ENCODE measurements at places on chromosomes 7 and 10.
A peak's percentile ranks its signal among the peaks of the same experiment; 100 is the strongest.

- peak; percentile 44 for DNase-seq
Observed at GRCh38 chr10:3785851-3786271, 852 bp upstream of the KLF6 start.

DNA sequence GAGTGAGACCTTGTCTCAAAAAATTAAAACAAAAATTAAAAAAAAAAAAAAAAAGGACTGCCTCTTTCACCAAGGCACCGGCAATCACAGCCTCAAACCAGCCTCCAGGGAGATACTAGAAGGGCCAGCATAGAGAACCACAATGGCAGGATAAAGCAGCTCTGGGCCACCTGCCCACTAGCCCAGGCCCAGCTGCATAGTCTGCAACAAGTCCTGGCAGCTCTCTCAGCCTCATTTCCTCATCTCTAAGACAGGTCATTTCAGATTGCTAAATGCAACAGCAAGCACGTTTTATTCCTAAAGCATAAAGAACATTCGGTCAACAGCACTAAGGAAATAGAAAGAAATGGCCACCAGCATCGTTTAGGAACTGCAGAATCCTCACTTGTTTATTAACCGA lies 28.8 kb downstream of the XPNPEP1 start:
- peak; percentile 4 for DNase-seq

GRCh38 chr7:17462131-17462631 lies 163.7 kb downstream of the AHR start:
- DNase-seq, result no peak

GRCh38 chr10:99316374-99316773 lies 12.8 kb upstream of the CNNM1 start:
- no peak for DNase-seq

DNA sequence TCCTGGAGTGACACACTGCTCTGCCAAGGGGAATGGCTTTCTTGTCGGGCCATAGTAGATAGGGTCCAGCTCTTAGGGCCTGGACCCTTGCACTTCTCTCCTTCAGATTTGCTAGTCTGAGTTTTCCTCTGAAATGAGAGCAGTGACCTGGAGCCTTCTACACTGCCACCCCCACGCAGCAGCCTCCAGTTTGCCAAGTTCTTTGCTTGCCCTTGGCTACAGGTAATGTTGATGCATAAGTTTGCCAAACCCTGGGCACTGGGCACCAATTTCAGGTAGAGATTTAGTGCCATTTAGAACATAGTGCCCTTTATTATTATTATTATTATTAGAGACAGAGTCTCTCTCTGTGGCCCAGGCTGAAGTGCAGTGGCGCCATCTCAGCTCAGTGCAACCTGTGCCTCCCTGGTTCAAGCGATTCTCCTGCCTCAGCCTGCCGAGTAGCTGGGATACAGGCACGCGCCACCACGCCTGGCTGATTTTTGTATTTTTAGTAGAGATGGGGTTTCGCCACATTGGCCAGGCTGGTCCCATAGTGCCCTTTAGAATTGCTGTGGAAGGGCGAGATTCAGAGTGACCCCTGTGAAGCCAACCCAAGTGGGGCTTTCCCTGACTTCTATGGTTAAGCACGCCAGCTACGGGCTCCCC lies 14.5 kb downstream of the EEPD1 start:
- DNase-seq, result no peak

GRCh38 chr10:112821663-112822062 lies 128.4 kb upstream of the TCF7L2 start:
- no peak for DNase-seq

DNA sequence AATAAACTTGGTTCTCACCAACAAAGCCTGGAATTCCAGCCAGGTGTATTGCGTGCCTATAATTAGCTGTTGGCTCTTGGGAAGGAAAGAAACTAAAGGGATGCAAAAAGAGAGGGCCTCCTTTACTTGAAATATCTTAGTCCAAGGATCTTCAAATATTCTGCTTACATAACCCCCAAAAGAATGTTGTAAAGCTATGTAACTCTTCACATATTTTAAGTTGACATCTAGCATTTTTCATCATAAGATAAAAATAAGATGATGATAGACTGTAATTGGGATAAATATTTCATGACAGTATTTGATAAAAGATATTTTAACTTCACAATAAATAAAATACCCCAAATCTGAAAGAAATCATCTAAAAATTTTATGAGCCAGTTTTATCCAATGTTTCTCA lies 52.5 kb upstream of the SEPTIN7 start:
- no peak for DNase-seq

Data from RPMI8226 (cell line).